ENCODE measurements at places on chromosomes 16 and 17.
A peak's percentile ranks its signal among the peaks of the same experiment; 100 is the strongest.

DNA sequence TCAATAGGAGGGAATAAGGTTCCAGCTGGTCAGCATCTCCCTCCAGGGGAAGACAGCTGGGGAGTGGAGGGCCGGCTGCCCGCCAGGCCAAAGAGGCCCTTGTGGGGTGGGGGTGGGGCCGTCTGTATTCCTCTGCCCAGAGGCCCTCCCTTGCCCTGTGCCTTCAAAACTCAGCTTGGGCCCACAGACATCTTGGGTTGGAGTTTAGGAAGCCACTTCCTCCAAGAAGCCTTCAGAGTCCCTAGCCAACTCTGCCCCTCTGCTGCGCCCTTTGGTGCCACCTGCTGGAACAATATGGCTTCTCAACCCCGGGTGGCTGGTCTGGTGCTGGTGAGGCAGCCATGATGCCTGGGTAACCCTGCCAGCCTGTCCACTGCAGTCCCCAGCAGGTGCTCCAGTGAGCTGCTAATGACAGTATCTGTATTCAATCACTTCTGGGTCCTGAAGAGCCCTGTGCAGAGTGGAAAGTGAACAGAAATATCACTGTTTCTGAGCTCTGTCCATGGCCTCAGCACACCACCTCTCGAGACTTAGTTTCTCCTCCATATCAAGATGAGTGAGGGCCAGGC, 16.7 kb downstream of the HSD11B2 start:
- DNase-seq = no peak

GRCh38 chr17:79792984-79793923, 3.6 kb downstream of the CBX8 start:
- no peak for DNase-seq

DNA sequence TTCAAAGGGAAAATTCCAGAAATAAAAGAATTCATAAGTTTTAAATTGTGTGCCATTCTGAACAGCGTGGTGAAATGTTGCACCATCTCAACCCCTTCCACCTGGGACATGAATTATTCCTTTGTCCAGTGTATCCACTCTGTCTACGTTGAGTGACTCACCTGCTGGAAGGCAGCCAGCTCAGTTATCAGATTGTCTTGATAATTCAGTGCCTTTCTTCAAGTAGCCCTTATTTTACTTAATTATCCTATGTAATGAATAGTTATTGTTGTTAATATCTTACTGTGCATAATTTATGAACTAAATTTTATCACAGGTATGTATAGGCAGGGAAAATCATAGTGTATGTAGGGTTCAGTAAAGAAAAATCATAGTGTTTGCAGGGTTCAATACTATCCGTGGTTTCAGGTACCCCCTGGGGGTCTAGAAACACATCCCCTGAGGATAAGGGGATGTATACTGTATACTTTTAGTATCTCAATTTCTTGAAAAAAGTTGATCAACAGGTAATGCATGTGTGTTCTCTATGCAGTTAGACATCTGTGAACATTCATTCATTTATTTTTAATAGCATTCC, 7.7 kb upstream of the PCTP start:
- no peak for DNase-seq

DNA sequence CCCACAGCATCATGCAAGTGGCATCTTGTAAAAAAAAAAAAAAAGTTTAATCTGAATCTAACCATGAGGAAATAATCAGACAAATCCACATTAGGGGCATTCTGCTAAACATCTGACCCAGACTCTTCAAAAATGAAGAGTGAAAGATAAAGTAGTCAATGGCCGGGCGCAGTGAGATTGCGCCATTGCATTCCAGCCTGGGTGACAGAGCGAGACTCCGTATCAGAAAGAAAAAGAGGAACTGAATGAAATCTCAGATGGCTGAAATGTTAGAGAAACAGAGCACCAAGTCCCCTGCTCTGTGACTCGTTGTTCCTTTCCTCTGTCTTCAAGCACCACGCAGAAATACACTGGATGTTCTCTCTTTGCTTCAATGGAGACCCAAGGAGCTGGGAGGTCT, 12.7 kb upstream of the RNF135 start:
- no peak for DNase-seq

DNA sequence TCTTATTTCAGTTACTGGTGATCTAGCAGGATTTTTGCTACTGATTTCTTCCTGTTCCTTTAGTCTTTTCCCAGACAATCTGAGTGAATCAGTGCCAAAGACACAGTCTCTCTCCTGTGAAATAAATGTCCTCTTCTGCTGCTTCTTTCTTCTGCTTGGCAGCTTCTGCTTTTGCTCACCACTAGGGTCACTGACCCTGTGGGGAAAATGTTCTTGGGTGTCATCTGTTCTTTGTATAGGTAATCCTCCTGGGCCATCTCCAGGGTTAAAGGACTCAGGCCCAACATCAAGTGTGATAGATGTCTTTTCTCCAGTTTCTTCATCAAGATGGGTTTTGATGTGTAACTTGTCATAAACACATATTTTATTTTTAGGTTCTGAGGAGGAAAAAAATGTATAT, 5.2 kb downstream of the PALB2 start:
- DNase-seq = no peak

GRCh38 chr16:71610447-71610846, 15.5 kb upstream of the MARVELD3 start:
- DNase-seq = no peak

- DNase-seq = no peak
These were observed 26.9 kb downstream of the SEC14L1 start for GRCh38 chr17:77167472-77168306.

- DNase-seq = no peak
These were observed 614.8 kb upstream of the SOX9 start for GRCh38 chr17:71505981-71506380.

DNA sequence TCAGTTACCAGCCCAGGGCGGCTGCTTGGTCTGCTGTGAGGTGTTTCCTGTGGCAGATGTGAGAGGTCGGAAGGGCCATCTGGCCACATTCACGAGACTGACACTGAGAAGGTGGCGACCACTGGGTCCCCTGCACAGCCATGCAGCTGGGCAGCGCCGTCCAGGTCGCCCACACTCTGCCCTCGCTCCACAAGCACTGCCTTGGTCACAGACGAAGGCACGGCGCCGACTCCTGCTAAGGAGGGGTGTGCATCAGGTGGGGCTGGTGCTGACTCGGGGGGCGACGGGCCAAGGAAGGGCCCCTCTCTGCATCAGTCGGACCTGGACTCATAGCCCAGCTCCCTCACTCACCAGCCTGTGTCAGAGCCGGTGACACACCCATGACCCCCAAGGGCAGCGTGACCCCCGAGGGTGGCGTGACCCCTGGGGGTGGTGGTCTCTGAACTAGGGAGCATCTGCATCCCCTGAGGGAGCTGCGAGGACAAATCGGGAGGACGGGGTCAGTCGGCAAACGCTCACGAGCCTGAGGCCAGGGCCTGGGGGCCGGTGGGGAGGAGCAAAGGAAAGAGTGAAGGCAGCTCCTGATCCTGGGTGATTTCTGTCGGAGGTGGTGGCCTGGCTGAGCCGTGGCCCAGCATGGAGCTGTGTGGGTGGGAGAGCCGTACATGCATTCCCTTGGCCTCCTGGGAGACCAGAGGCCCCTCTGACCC, 30.4 kb downstream of the NME3 start:
- no peak for DNase-seq

DNA sequence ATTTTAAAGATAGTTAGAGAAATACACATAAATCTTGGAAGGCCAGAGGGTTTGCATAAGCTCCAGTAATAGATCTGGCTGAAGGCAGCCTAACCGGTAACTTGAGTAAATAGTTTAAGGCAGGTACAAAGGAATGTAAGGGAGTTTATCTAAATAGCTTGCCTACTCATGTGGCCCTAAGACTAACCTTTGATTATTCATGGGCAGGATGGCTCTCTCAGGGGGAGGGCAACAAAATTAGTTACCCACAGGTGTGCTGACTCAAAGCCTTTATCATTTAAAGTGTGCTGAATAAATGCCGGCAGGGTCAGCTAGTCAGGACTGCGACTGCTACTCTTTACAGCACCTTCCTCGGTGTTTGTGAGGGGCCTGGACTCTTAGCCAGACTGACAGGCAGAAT, 761.3 kb upstream of the KIF2B start:
- no peak for DNase-seq

DNA sequence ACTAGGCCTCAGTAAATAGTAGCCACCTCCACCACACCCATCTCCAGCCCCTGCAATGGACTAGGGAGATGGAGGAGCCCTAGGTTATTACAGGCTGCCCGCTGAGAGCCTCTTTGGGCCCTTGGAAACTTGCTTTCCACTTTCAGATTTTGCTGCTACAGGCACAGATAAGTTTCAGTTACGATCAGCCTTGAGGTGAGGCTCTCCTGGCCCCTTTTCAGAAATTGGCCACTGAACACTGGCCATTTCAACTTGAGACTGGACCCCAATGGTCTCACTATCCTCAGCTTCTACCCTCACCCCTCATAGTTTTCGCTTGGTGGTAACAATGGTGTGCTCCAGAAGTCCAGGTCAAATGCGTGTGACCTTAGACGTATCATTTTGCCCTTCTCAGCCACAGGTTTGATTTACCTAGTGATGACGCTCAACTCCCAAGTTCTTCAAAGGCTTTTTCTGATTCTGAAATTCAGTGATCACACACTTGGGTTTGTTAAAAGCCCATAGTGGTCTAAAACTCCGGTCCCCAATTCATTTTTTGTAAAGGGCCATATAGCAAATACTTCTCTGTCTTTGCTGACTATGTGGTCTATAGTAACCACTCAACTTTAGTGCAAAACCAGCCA, 1.0 kb downstream of the PMM2 start:
- DNase-seq = no peak

GRCh38 chr16:11168386-11169051, 87.5 kb downstream of the SOCS1 start:
- DNase-seq = no peak

DNA sequence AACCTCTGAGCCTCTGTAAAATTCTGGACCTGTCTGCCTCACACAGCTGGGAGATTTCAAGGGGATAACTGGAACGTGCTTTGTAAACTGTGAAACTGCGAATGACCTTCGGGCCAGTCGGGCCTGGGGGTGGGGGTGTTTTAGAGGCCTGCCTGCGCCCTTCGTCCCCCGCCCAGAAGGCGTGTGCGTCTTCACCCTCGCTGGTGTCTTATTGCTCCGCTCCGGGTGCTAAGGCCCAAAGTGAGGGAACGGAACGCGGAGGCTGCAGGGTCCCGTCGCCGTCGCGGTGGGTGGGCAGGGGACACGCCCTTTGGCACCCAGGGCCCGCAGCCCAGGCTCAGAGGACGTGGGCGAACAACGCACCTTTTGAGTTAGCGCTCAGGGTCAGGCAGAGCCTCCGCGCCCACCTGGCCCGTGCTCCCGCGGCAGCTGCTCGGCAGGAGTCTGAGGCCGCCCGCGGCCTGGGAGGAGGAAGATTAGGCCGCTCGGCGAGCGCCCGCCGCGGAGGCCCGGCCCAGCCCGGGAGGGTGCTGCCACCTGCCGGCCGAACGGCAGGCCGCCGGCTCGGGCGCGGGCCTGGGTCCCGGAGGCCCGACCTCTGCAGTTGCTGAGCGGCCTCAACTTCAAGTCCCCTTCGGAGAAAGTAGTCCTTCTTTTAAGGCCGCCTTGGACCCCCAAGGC, 29.7 kb downstream of the DCAKD start:
- peak; percentile 89 for DNase-seq

GRCh38 chr17:81009136-81009535, 17.5 kb downstream of the CHMP6 start:
- DNase-seq = no peak

DNA sequence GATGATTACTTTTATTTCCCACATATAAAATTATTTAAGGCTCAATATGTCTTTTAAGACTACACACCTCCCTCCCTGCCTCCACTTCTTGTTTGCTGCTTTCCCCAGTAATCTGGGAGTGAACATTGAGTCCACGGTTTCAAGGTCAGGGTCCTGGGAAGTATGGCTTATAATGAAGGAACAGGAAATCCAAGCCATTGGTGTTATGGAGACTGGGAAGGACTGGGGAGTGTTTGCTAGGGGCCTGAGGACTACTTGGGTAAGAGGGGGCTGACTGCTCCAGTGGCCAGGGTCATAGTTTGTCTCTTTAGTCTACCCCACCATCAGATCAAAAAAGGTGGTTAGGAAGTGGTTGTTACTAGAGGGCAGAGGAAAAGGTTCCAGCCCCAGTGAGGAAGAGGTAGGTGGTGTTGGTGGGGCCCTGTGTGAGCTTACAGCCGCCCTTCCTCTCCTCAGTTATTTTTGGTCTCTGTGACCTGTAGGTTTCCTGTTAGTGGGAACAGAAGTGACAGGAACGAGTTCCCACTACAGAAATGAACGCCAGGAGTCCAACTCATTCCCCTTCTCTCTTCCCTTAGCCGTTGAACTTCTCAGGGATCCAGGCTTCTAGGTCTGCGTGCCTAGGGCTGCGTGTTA, 742 bp upstream of the SLC16A13 start:
- DNase-seq = no peak

DNA sequence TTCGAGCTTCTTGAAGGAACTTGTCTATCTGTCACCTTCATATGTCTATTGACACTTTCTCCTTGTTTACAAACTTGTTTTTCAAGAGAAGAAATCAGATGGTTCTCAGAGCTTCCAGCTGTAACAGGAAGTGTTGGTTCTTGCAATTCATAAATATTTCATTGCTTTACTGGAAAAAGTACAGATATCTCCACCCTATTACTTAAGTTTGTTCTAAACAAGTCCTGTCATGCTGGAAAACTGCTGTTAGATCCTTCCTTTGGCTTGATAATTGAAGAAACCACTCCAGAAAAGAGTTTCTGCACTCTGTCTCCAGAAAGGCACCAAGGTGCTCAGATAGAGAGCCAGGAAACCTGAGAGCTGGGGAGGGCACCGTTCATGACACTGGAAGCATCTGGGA, 181.6 kb downstream of the DNAH9 start:
- DNase-seq = no peak

DNA sequence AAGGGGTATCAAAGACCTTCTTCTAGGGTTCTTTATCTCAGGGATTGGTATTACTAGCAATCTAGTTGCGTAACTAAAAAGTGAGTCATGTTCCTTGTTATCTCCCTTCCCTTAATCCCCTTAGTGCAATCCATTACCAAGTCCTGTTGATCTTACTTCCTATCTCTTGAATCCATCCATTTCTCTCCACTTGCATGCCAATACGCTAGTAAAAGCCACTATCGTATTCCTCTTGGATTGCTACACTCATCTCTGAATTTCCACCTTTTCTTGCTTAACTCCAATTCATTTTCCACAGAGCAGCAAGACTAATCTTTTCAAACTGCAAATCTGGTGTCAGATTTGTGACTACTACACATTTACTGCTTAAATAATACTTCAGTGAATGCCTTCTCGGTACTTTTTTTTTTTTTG, 1.8 kb upstream of the ADAT1 start:
- DNase-seq = no peak
